Hematopoietic multipotent progenitor cell treated with erythropoietin and hydrocortisone succinate and interleukin-3 and kit ligand, for 17 days (in vitro differentiated cells): ENCODE measurements at places on chromosomes 6 and 20.

GRCh38 chr20:36181934-36182603 lies 27.5 kb downstream of the EPB41L1 start:
- no peak for DNase-seq

GRCh38 chr6:15023448-15023847 lies 222.4 kb upstream of the JARID2 start:
- DNase-seq, result no peak

DNA sequence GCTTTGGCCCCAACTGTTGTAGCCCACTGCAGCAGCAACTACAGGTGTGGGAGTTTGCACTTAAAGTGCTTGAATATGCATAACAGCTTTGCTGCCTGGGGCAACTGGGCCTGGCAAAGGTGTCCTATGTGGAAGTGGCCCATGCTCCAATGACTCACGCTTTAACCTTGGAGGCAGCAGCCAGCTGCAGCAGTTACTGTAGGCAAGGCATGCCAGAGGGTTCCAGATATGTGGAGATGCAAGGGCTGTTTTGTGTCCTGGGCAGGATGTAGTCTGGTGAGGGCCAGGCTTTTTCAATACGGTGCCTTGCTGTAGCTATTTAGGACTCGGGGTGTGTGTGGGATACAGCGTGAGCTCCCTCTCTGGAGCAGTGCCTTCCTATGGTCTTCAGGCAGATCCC lies 150.3 kb downstream of the NKAIN2 start:
- no peak for DNase-seq

DNA sequence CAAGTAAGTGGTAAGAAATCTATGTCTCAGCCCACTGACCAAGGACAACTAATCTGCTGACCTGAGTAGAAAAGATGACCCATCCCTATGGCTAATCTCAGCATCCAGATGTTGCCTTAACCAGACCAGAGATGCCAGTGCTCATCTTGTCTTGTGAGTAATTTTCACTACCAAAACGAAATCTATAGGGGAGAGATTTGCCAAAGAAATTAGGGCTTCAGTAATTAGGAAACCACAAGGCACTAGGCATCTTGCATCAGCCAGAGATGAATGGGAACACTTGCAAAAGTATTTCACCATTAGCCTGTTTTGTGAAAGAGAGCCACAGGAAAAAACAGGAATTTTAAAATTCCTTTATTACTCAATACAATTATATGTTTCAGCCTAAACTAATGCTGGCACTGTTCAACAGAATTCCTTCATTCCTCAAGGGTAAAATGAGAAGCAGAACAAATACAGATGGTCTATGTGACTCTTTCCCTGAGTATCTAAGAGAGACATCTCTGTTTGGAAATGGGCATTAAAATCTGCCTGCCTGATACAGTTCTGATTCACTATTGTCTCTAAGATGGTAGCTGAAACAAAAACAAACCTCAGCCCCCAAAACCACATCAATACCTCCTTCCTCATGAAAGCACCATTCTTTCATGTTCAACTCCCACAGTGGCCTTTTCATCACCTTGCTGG lies 87.8 kb downstream of the GMDS start:
- DNase-seq, result no peak

DNA sequence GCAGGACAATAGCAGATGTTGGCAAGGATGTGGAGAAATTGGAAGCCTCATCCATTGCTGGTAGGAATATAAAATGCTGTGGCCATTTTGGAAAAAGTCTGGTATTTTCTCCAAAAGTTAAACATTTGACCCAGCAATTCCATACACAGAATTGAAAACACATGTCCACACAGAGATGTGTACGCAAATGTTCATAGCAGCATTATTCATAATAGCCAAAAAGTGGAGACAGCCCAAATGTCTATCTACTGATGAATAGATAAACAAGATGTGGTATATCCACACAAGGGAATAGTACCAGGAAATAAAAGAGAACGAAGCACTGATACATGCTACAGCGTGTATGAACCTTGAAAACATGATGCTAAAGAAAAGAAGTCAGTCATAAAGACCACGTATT lies 40.5 kb downstream of the CFAP61 start:
- DNase-seq, result no peak

GRCh38 chr6:26286168-26286877 lies 78.7 kb upstream of the BTN3A2 start:
- peak; percentile 92 for DNase-seq

DNA sequence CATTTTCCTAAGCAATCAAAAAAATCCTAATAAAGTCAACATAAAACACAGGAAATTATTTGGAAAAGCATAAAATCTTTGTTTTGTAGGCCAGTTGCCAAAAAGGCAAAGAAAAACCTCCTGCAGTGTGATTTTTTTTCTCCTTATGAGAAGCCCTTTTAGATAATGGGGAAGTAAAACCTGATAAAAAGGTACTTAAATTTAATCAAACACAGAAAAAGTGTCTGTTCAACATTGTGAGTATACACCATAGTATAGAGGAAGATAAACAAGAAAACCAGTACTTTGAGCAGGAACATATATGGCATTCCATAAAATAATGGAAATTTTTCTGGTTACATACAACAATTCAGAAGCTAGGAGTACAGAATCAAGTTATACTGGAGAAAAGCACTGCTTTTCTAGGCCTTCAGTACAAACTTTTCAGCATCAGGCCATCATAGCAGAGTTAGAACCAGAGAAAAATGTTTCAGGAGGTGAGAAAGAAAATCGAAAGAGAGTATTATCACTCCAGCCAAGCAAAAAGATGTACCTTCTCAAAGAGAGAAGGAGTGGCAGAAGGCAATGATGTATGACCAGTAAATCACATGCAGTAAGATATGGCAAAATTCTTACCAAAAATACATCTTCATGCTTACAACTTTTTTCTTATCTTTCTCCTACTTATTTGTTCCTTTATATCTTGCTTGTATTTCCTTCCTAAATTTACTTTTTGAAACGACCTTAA lies 494.9 kb downstream of the KIF16B start:
- no peak for DNase-seq

GRCh38 chr6:29491574-29491973 lies 3.8 kb upstream of the MAS1L start:
- DNase-seq, result no peak

GRCh38 chr6:31114541-31114878 lies at the start of gene PSORS1C1:
TSS of gene PSORS1C1 (plus strand) at chr6:31114800. CDS start at chr6:31129633, 14,833 bp downstream.
- DNase-seq, result no peak

DNA sequence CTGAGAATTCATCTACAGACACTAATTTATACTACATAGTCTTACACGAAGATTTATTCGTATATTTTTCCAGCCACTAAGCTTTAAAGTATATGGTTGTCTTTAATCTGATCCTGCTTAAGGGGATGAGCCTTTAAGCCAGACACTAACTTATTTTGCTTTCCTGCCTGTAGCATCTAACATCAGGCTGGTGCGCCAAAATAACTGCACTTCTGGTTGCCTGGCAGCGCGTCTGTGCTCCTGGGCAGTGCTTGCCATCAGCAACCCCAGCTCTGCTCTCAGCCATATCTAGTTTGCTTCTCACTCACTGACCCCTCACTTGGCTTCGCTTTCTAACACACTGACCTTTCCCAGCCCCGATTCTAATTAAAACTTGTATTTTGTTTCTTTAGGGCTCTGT lies 21.8 kb downstream of the HMGCLL1 start:
- no peak for DNase-seq
